ENCODE measurements at places on chromosomes 11 and 22.

GRCh38 chr22:48371391-48371790 lies 1456.3 kb downstream of the BRD1 start:
- DNase-seq: no peak

DNA sequence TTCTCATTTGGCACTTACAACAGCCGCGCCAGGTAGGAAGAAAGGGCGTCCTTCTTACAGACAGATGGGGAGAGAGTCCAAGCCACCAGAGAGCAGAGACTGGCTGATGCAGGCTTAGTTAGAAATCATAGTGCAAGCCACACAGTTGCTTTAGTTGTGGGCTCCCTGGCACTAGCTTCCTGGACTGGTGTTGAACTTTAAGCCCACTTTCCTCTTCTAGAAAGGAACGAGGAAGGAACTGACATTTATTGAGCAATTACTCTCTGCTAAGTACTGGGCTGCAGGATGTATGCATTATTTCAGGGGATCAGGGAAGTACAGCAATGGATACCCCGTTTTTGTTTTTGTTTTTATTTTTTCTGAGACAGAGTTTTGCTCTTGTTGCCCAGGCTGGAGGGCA lies 3.0 kb downstream of the BACE1 start:
- no peak for DNase-seq

- no peak for DNase-seq
These were observed 79.7 kb downstream of the FDX1 start for GRCh38 chr11:110509472-110509871.

- no peak for DNase-seq
These were observed 5.6 kb downstream of the GAL start for GRCh38 chr11:68689737-68690625.

- no peak for DNase-seq
These were observed 71.4 kb downstream of the FANCF start for GRCh38 chr11:22554221-22554620.

- no peak for DNase-seq
These were observed 20.7 kb downstream of the ATG16L2 start for GRCh38 chr11:72834905-72835304.
